ENCODE measurements at places on chromosomes 16 and 17. TPM values are rescaled to one million over a fixed set of nuclear protein-coding genes. Genes with fewer than 3 reads are reported as not detected.

KRTAP4-9 gene
- not detected for total RNA-seq

DHRS7C gene
- not detected for total RNA-seq

ITGB3 gene
- total RNA-seq = 0.36 TPM

GUCY2D gene
- total RNA-seq = 0.12 TPM

FBXL16 gene
- total RNA-seq = 7.5 TPM

THUMPD1 gene
- total RNA-seq = 44.9 TPM

EZH1 gene
- 13.7 TPM for total RNA-seq

SDK2 gene
- not detected for total RNA-seq

SLC2A4 gene
- total RNA-seq = 0.29 TPM

TBC1D3K gene
- total RNA-seq = not detected

CCL4 gene
- total RNA-seq = not detected

CD300LB gene
- total RNA-seq = not detected

COL1A1 gene
- 30.6 TPM for total RNA-seq

EIF4A3 gene
- 167 TPM for total RNA-seq

EFCAB5 gene
- 0.07 TPM for total RNA-seq

CCL17 gene
- not detected for total RNA-seq

FOXF1 gene
- not detected for total RNA-seq

STX1B gene
- total RNA-seq = 1.5 TPM

CARHSP1 gene
- 138 TPM for total RNA-seq

HCRT gene
- not detected for total RNA-seq

LDHD gene
- total RNA-seq = 3.7 TPM

SLFN12L gene
- not detected for total RNA-seq

CCDC200 gene
- total RNA-seq = not detected

CD300H gene
- total RNA-seq = not detected

BAHCC1 gene
- 9.9 TPM for total RNA-seq

ZSCAN10 gene
- not detected for total RNA-seq

CCL23 gene
- not detected for total RNA-seq

AOC2 gene
- 1.4 TPM for total RNA-seq

PRSS53 gene
- 5.8 TPM for total RNA-seq

NLRC5 gene
- total RNA-seq = 0.98 TPM

TEX19 gene
- 1.2 TPM for total RNA-seq

OTOA gene
- not detected for total RNA-seq

KCTD19 gene
- total RNA-seq = not detected

CACNA1H gene
- 4.1 TPM for total RNA-seq

ANKFN1 gene
- total RNA-seq = not detected

OR1F1 gene
- total RNA-seq = not detected

C16orf54 gene
- not detected for total RNA-seq

HOXB13 gene
- 96.5 TPM for total RNA-seq

HAP1 gene
- total RNA-seq = 1.2 TPM
